Right hindlimb (tissue), 1 donor: ENCODE measurements at places on chromosomes 12 and 14.

GRCh38 chr12:12804432-12804886, 8.7 kb upstream of the DDX47 start:
- DNase-seq: no peak

- DNase-seq: no peak
Measured at GRCh38 chr12:80967565-80967964, 29.8 kb upstream of the LIN7A start.

DNA sequence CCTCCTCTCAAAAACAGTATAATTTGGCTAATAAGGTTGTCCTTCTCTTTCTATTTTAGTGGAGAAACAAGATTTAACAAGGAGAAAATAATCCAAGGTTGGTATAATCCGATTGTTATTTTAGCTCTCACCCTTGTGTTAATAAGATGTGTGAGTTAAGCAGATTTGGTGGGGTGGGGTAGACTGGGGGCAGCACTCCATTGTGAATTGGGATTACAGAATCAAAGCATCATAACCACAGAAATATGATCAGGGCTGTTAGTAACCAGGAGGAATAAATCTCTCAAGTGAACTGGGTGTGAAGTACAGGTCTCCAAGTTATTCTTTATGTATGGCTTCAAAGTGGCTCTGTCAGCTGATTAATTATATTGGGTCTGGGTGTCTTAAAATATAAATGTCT, 10.2 kb downstream of the TIGAR start:
- no peak for DNase-seq

- no peak for DNase-seq
Measured at GRCh38 chr14:63499701-63500250, 43.4 kb downstream of the PPP2R5E start.

DNA sequence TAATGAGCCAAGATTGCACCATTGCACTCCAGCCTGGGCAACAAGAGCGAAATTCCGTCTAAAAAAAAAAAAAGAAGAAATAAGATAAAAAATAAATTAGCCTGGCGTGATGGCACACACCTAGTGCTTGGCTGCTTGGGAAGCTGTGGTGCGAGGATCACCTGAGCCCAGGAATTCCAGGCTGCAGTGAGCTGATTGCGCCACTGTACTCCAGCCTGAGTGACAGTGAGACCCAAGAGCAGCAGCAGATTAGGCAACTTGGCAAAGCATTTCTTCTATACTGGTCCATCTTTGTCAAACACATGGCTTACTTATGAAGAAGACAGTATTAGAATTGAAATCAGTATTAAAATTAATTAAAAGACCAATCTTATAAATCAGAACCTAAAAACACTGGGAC, 6.3 kb downstream of the GON7 start:
- no peak for DNase-seq

- DNase-seq: peak; percentile 87
Measured at GRCh38 chr14:21106498-21107282, 5.8 kb downstream of the TMEM253 start.

DNA sequence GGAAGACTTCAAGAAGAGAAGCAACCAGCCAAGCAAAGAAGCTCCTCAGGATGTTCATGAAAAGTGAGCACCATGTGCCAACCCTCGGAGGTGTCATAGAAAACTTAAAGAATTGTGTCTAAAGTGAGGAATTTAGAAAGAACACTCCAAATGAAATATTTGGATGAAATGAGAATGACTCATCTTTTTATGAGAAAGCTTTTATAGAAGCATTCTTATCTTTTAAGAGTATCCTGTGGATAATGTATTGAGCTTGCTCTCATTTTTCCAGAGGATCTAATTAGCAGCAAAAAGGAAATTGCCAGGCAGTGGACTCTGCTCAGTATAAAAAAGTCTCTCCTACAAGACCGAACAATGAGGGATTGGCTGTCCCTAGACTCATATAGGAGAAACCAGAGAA, 454.9 kb downstream of the LRIG3 start:
- no peak for DNase-seq

DNA sequence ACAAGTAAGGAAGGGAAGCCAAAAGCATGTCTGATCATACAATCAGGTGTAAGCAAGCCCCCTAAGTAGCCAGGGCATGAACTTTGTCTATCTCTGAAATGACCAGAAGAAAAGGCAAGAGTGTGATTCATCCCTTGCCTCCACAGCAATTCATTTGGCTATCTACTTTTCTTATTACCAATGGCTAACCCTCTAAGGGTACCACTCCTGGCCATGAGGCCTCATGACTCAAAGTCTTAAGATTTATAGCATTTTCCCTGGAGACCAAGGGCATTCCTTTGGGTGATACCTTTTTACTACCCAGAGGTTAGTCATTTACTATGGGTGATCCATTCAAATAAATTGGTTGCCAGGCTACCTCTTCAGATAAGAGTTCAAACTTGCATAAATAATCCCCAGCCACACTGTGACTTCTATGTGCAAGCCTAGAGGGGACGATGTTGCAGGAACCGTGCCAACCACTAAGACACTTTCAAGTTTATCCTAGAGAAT, 1.5 kb upstream of the LGALS3 start:
- DNase-seq: no peak

DNA sequence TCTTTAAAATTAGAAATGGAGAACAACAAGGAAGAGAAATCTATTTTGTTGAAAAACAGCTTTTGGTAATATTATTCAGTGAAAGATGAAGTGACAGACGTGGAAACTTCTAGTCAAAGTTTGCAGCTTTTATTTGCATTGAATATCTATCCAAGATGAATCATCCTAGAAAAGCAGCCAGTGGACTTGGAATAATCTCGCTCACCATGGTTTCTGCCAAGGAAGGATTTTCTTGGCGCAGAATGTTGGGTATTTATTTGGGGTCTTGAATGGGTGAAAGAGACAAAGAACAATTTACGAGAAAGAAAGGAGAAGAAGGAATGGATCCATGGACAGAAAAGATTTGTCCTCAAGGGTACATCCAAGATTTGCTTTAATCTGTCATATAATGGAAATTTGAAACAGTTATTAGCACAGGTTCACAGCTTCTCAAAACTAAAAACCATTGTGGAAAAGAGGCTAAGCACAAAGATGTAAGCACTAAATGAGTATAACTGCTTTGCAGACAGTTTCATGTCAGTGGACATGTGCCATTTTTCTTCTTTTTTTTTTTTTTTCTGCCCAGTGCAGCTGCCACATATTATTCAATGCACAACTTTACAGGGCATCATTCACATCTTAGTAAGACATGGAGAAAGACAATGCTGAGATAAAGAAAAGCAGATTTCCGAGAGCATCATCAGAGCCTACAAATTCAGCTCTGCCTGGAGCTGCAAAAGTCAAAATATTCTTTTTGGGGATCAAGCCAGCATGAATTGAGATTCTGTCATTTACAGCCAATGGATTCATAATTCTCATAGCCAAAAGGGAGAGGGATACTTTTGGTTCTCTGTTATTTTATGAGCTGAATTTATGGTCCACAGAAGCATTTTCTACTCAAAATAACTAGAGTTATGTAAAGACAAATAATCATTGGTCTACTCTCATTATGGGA, 333.7 kb downstream of the DAD1 start:
- DNase-seq: peak; percentile 55

GRCh38 chr14:102574281-102575159, 17.9 kb upstream of the RCOR1 start:
- DNase-seq: peak; percentile 55

- DNase-seq: peak; percentile 28
Measured at GRCh38 chr12:66693901-66694513, 15.1 kb upstream of the GRIP1 start.

DNA sequence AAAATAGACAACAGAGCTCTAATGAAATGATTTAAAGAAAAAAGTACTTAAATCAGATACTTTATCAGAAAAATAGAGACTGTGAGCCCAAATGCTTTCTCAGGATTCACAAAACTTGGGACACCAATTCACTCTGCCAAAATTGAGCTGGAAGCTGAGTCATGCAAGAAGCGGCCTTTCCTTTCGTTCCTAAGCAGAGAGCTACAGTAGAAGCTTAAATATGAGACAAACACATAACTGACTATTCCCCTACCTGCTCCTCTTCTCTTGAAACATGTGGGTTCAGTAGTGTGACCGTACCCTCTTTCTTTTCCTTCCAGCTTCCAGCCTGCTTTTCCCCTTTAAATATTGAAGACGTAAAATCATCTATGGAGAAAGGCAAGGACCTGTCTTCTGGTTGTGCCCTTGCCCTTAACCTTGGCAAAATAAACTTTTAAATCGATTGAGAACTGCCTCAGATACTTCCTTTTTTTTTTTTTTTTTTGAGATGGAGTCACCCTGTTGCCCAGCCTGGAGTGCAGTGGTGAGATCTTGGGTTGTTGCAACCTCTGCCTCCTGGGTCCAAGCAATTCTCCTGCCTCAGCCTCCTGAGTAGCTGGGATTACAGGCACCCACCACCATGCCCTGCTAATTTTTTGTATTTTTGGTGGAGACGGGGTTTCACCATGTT, 4.4 kb upstream of the SDS start:
- DNase-seq: no peak
